ENCODE measurements at places on chromosomes 1 and 21.

- no peak for DNase-seq
- no peaks in the 10 kb centered on the region for H3K27me3 ChIP-seq
- no peak overlapping the region for H3K27ac ChIP-seq
- H3K36me3 ChIP-seq = no peaks in the 10 kb centered on the region
- H3K4me3 ChIP-seq = no peak overlapping the region
Observed at GRCh38 chr1:241900381-241900780, 52.4 kb downstream of the EXO1 start.

- no peak for DNase-seq
- no peak overlapping the region for H3K4me3 ChIP-seq
- peaks cover 11% of the 10 kb centered on the region for H3K36me3 ChIP-seq
- no peak overlapping the region for H3K27ac ChIP-seq
- peaks cover 41% of the 10 kb centered on the region for H3K27me3 ChIP-seq
- H3K4me1 ChIP-seq = no peaks in the 10 kb centered on the region
Observed at GRCh38 chr1:29363536-29363935, 127.2 kb downstream of the PTPRU start.

DNA sequence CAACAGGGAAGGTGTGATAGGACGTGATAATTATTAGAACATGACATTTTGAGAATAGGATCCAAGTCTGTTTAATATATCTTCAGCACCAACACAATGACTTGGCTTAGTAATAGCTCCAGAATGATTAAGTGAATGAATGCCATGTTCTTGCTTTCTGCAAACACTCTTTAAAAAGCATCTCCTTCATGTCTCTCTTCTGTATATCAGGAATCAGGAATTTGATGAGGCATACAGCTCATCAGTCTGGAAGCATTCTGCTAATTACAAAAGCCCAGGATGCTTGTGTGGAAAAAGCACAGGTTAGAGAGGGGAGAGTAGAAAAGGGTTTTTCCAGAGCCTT, 113.0 kb upstream of the ZNF648 start:
- H3K27ac ChIP-seq = peak overlapping the region; percentile 74
- no peaks in the 10 kb centered on the region for H3K36me3 ChIP-seq
- H3K27me3 ChIP-seq = no peaks in the 10 kb centered on the region
- DNase-seq = no peak

GRCh38 chr1:231315887-231316286, 21.8 kb downstream of the EXOC8 start:
- no peaks in the 10 kb centered on the region for H3K27me3 ChIP-seq
- no peaks in the 10 kb centered on the region for H3K36me3 ChIP-seq
- peaks cover 6% of the 10 kb centered on the region for H3K4me1 ChIP-seq

DNA sequence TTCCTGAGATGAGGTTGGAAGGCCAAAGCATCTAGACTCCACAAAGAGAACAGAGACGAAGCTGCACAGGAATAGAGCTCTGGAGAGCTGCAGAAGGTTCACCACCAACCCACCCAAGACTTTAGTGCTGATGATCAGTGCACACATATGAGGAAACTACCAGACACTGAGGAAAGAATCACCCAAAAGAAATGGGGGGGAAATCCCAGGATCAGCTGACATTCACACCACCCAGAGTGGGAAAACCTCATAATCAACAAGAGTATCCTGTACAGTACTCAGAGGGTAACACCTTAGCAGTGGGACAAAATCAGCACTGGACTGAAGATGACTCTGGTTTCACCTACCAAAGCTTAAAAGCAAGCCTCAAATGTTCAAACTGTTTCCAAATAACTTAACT, 36.4 kb downstream of the DENND1B start:
- peaks cover 18% of the 10 kb centered on the region for H3K4me1 ChIP-seq
- H3K36me3 ChIP-seq = no peaks in the 10 kb centered on the region
- no peak for DNase-seq
- no peak overlapping the region for H3K27ac ChIP-seq
- H3K27me3 ChIP-seq = no peaks in the 10 kb centered on the region

DNA sequence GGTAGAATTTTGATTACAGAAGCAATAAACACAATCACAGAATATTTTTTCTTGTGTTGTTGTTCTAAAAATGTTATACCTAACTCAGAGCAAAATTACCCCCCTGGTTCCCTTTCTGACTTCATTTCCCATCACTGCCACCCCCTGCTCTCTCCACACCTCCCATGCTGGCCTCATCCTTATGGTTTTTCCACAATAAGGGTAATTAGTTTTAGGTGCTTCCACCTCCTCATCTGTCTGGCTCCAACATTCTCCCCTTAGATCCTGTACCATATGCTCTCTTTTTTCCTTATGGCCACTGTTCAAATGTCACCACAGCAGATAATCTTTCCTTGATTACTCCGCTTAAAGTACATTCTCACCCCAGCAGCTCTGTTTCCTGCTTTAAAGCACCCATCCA, 2208.6 kb downstream of the MRPL39 start:
- H3K4me1 ChIP-seq = no peaks in the 10 kb centered on the region
- no peak overlapping the region for H3K4me3 ChIP-seq
- H3K27me3 ChIP-seq = no peaks in the 10 kb centered on the region

DNA sequence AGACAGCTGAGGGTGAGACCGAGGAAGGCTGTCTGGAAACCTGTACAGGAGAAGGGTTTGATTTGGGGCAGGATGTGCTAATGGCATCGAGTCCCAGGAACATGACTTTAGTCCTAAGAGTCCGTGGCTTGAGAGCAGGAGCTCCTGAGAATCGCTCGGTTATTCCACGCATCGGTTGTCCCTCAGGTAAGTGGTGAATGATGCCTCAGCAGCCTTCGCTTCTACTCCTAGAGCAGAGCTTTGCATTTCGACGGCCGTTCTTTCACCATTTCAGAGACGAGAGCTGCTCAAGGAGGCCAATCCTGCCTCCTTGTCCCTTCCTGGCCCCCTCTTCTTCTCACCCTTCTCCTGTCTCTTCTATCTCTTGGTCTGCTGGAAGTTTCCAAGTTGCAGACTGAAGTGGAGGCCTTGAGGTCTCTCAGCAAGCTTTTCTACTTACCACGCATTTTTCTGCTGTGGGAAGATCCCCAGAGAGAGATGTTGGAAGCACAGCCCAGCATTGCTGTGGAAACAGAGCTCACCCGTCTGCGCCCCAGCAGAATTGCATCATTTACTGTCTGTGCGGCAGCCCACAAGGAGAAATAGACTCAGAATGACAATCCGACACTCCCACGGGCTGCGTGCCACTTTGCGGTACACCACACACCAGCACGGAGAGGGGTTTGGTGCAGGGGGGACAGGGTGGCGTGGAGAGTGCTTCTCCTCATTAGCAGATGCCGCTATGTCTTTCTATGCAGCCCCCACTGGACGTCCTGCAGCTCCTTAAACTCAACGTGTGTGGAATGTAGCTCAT, 270.7 kb upstream of the C1orf174 start:
- no peak overlapping the region for H3K4me3 ChIP-seq
- H3K36me3 ChIP-seq = no peaks in the 10 kb centered on the region
- no peak for DNase-seq
- H3K27me3 ChIP-seq = no peaks in the 10 kb centered on the region
- no peaks in the 10 kb centered on the region for H3K4me1 ChIP-seq
- no peak overlapping the region for H3K27ac ChIP-seq

DNA sequence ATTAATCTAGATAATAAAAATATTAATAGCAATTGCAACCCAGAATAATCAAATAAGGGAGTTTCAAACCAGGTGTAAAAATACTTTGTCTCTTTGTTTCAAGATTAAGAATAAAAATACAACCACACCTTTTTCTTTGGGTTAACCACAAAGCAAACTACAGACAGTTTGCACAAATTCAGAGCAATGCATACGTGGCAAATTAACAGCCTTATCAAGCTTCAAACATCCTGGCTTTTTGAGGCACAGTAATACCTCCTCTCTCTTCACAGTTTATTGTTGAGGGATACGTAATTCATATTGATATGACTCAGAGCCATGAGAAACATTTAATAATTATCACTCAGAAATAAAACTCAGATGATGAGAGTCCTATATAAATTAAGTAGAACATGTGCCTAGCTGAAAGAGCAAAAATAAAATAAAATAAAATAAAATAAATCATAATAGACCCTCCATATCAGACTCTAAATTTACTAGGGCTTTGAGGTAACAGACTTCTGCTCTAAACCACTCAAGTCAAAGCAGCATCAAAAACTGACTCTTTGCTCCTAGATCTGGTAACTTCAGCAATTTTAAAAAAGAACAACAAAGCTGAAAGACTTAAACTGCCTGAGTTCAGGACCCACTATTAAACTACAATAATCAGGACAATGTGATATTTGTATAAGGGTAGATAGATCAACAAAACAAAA, 11.4 kb downstream of the EDEM3 start:
- H3K4me1 ChIP-seq = peaks cover 24% of the 10 kb centered on the region
- H3K27ac ChIP-seq = no peak overlapping the region
- no peak overlapping the region for H3K4me3 ChIP-seq
- no peaks in the 10 kb centered on the region for H3K27me3 ChIP-seq
- peaks cover 5% of the 10 kb centered on the region for H3K36me3 ChIP-seq

Data from MCF 10A (cell line).